ENCODE measurements at places on chromosomes 11 and 22.

GRCh38 chr22:25156736-25157135 lies 42.9 kb upstream of the CRYBB3 start:
- DNase-seq, result no peak

- no peak for DNase-seq
These were observed 1780.5 kb downstream of the LRRC4C start for GRCh38 chr11:39678996-39679395.

- no peak for DNase-seq
These were observed 9.3 kb downstream of the ARHGEF17 start for GRCh38 chr11:73317373-73317772.

DNA sequence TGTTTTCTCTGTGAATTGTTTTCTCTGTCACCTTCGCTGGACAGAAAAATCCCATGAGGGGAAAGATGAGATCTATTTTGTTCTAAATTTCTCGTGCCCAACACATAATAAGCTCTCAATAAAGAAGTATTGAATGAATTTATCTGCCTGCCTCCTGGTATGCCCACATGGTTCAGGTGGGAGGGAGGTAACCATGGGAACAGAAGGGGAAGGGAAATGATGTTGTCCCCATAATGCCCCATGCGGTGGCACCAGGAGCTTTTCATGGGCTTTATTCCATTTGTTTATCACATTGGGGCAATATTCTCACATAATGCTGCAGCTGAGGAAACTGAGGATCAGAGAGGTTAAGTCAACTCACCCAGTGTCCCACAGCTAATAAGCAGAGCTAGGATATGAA lies 8.7 kb downstream of the USH1C start:
- DNase-seq, result no peak

DNA sequence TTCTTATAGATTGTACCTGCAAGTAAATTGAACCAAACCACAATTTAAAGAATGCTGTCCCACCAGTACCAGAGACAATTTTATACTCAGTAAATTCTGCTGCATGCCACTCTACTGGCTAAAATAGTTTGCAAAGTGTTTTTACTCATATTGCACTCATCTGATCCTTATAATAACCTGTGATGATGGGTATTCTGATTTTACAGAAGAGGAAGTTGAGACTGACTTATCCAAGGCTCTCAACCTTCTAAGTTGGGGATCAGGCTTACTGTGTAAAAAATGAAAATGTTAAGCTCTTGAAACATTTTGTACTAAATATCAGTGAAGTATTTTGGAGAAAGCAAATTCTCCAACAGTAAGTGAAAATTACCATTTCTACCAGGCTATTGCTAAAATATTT lies 37.9 kb downstream of the RNF169 start:
- no peak for DNase-seq

GRCh38 chr11:66363805-66364535 lies 7.6 kb downstream of the SLC29A2 start:
- peak; percentile 80 for DNase-seq

- peak; percentile 14 for DNase-seq
These were observed 76.9 kb upstream of the CADM1 start for GRCh38 chr11:115580927-115581680.

- DNase-seq, result no peak
These were observed 234 bp downstream of the SESN3 start for GRCh38 chr11:95230810-95231126.

GRCh38 chr11:67576735-67577475 lies 6.7 kb upstream of the GSTP1 start:
- DNase-seq, result no peak

DNA sequence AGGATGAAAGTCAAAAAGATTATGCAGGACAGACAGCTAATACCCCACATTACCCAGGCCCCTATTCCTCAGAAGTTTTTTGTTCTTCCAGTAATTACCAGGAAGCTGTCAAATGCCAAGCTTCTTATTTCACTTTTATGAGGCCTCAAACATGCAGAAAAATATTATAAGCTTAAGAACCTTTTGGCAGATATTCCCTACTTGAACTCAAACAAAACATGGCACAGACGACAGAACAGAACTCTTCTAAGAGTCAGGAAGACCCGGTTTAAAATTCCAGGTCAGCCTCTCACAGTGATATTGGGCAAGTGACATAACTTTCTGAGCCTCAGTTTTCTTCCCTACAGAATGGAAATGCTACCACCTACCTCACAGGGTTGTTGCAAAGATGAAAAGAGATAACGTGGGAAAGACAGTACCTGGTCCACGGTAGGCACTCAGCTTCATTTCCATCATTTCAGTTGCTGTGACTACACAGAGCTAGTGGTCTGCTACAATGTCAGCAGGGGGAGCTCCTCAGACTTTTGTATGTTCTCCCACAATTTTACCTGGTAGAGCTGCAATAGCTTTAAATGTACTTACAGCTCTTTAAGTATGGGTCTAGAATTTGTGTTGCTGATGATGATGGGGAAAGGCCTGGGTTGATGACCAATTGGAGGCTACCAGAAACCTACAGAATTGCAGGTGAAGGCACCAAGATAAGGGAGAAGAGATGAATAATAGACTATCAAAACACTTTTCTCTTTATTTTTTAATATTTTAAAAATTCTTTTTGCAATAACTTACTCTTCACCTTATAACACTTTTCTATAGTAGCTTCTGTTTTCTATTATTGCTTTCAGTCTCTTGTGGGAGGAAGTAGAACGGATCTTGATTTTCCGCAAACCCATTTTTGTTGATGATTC lies 98.3 kb upstream of the CHRM4 start:
- peak; percentile 17 for DNase-seq

- no peak for DNase-seq
These were observed 133.9 kb downstream of the WNT7B start for GRCh38 chr22:45843031-45843430.

DNA sequence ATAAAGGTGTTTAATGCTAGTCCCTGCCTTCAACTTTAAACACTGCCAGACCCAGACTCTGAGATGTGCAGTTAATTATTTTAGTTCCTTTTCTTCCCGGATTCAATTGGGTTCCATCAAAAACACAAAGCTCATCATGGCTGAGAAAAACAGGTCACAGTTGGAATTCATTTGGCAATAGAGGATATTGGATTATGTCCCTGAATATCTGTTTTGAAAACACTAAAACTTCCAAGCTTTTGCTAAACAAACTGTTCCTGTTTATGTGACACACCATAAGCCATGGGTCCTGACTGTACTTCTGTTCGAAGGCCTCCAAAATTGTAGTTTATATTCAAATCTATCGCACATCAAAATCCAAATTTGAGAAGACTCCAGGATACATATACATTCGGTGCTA lies 150.7 kb downstream of the TRPC6 start:
- no peak for DNase-seq

DNA sequence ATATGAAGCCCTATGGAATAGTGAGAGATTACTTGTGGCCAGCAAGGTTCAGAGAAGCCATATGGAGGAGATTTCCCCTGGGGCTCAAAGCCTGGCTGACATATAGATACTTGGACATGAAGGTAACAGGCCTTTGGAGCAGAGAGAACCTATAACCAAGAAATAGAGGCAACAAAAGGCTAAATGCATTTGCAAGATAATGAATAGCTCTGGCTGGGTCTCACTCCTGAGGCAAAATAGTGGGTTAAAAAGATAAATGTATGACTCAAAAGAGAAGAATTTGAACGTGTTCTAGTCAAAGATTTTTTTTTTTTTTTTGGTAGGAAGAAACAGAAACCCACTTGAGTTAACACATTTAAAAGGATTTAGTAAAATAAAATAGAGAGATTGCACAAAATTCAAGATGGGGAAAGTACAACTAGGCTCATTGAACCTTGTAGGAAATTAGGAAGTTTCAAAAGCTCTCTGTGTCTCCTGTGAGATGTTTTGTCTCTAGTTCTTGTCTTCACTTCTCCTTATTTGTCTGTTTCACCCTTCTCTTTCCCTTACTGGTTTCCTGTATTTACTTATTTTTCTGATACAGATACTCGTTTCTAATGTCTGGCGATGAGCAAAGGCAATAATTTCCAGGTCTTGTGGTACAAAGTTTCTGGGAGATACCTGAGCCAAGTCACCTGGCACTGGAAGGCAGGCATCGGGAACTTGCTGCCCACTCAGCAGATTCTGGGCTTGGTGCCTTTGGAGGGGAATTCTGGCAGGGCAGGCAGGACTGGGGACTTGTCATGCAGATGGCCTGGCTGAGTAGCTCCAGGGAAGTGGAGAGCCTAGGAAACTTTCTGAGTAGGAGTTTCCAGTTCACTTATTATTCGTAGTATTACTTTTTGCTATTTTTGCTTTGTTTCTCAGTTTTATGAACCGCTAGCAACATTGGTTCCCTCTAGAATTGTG lies 49.2 kb upstream of the SESN3 start:
- DNase-seq, result no peak

DNA sequence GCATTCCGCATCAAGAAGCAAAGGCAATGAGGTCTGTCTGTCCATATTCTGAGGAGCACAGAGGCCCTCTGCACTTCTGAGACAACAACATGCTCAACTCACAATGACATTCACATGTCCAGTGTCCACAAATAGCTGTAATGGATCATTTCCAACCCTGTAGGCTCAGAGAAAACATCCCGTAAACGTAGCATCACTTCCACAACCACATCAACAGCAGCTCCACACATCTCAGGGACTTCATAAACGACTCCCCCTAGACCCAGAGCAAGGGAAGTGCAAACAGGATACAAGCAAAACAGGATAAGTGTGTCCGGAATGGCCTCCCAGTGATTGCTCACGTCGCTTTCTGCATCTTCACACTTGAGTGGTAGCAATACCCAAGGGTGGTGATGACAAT lies 100.2 kb downstream of the SYN3 start:
- no peak for DNase-seq

DNA sequence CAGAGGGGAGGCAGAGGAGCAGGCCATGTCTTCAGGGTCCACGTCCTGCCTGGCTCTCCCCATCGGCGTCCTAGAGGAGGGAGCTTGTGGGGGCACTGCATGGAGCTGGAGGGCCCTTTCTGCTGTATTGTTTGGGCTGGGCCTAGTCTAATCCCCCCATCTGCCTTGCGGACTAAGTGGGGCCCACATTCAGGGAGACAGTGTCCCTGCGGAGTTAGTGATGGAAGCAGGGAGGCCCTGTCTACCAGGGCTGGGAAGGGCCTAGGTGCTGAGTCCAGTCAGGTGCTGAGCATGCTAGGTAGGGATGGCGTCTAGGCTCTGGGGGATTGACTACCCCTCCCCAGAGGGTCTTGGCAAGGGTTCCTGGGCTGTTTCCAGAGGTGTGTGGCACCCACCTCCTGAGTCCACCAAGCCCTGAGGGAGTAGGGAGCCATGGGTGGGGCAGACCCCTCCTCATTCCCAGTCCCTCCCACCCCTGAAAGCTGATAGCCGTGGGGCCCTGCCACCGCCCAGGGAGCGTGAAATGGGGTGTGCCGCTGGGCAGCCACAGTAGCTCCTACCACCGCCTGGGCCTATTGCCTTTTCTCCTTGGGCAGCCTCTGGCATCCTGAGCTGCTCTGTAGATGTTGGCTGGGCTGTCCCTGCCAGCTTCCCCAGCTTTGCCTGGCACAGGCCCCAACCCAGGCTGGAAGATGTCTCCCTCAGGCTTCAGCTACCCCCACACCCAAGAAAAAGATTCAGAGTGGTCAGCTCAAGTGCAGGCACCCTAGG lies 1.9 kb upstream of the POLD4 start:
- DNase-seq, result no peak

DNA sequence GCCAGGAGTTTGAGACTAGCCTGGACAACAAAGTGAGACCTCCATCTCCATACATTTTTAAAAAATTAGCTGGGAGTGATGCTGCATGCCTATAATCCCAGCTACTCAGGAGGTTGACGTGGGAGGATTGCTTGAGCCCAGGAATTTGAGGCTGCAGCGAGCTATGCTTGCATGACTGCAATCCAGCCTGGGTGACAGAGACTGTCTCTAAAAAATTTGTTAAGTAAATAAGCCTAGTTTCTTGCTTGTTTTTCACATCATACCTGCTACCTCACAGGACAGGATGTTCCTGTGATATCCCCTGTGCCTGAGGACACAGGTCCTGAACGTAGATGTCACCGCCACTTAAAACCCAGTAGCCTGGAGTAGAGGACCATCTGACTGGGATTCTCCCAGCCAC lies 348.6 kb downstream of the MN1 start:
- DNase-seq, result no peak
